Mesothelial cell of epicardium (in vitro differentiated cells): ENCODE measurements at places on chromosomes 3 and 15.

DNA sequence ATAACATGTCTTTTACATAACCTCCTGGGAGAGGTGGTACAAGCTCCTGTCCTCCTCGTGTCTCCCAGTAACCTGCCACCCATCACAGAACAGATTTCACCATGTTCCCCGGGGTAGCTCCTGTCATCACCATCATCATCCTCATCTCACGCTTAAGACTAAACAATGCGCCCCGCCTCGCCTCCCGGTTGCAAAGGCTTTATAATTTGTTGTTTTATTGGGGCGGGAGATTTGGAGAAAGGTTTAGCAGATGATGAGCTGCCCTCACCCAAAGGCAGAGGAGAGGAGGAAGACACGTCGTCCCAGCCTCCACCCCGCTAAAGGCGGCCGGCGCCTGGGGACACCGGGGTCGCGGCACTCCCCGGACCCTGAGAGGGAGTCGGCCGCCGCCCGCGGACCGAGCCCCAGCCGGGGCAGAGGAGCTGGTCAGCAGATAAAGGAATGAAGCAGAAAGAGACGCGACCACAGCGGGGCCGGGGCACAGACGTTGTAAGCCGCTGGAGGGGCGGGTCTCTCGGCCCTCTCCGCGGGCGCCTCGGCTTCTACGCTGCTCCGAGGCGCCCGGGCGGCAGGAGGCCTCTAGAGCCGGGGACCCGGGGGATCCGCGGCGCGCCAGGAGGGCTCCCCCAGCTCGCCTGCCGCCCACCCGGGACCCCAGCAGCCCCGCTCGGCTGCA is 589 bp downstream of the HERC1 start:
- DNase-seq = no peak

- DNase-seq = no peak
Measured at GRCh38 chr15:65580287-65580686, 30.6 kb downstream of the INTS14 start.

GRCh38 chr3:192993411-192993810 is 75.8 kb upstream of the MB21D2 start:
- DNase-seq = no peak

DNA sequence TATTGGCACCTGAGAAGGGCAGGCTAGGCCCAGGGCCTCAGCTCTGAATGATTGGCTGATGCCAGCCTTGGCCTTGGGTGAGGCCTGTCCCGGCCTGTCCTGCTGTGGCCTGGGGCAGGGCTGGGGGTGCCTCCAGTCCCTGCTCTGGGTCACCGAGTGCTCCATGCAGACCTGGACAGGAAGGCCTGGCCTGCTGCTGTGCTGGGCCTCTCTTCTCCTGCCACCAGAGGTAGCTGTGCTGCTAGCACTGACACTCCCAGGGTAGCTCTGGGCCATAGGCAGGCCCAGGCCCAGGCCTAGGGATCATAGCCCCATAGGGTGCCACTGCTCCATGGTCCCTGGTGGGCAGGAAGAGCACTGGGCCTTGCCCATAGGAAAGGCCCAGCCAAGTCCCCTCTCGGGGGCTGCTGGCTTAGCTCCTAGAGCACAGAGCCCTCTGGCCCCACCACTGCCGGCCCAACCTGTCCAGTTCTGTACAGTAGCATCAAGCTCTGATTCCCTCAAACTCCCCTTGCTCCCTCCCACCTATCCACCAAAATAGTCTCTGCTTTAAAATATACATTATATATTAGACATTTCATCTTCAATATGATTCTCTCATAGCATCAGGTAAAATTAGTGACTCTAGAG is 18.2 kb downstream of the ABTB1 start:
- DNase-seq = no peak

- DNase-seq = no peak
Measured at GRCh38 chr15:43876872-43877271, 50.1 kb downstream of the WDR76 start.
